ENCODE measurements at places on chromosomes 2 and 18. TPM values are rescaled to one million over a fixed set of nuclear protein-coding genes. Genes with fewer than 3 reads are reported as not detected.

DNA sequence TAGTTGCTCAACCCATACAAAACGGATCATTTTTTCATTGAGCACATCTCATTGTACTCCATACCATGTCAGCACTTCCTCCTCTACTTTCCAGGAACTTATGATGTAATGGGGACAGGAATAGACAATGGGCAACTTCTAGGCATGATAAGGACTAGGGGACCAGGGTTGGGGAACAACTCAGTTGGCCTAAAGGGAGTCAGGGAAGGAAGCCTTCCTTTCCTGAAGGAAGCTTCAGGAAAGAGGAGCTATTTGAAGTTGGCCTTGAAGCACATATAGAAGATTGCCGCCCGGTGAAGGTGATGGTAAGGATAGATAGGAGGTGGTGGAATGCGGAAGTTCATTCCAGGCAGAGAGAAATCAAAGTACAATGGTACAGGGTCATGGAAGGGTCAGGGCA lies 283.9 kb downstream of the SLC8A1 start:
- no peaks in the 10 kb centered on the region for H3K36me3 ChIP-seq
- H3K4me1 ChIP-seq, result no peaks in the 10 kb centered on the region
- H3K27ac ChIP-seq, result no peak overlapping the region
- no peak for DNase-seq
- no peaks in the 10 kb centered on the region for H3K27me3 ChIP-seq
- H3K4me3 ChIP-seq, result no peak overlapping the region

DNA sequence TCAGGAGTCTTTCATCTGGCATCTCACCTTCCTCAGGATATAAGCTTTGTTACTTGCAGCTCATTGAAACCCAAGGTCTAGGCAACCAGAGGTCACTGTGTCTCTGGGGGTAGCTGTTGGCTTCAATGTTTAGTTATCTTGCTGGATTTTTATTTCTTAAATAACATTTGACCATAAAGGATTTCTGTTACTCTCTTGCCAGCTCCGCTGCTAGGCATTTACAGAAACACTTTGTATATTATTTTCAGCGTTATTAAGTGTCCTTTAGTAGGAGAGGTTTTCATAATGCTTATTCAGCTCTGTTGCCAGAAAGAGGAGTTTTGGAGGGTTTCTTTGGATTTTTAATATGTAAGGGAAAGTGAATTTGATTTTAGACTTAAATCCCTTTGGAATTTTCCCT lies 61.4 kb downstream of the QPCT start:
- H3K27ac ChIP-seq, result no peak overlapping the region
- no peak for DNase-seq
- no peaks in the 10 kb centered on the region for H3K4me1 ChIP-seq

DNA sequence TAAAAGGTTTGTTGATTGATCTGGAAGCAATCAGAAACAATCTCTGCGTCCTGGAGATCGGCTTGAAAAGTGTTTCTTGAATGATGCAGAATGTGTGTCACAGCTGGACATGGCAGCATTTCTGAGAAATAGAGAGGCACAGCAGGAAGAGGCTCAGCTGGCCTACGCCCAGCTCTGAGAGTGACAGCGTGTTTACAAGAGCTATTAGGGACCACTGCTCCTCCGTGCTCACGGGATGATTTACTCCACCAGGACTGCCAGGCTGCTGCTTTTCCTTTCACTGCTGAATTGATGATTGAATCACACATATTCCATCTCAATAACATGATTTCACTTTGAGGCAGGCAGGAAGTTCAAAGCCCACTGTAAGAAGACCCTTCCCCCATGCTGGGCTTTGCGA lies 62.8 kb downstream of the GALNT14 start:
- H3K27me3 ChIP-seq, result no peaks in the 10 kb centered on the region
- no peak overlapping the region for H3K4me3 ChIP-seq
- DNase-seq, result no peak
- no peaks in the 10 kb centered on the region for H3K4me1 ChIP-seq
- no peaks in the 10 kb centered on the region for H3K36me3 ChIP-seq
- H3K27ac ChIP-seq, result no peak overlapping the region

DNA sequence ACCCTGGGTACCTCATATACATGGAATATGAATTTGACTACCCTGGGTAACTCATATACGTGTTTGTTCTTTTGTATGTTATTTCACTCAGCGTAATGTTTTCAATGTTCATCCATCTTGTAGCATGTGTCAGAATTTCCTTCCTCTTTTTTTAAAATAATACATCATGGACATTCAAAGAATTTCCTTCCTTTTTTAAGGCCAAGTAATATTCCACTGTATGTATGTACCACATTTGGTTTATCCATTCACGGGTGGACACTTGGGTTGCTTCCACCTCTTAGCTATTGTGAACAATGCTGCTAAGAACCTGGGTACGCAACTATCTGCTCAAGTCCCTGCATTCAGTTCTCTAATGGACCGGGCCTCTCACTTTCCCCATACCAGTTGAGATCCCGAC lies 40.3 kb downstream of the FAM178B start:
- no peaks in the 10 kb centered on the region for H3K36me3 ChIP-seq
- no peak overlapping the region for H3K4me3 ChIP-seq
- no peak overlapping the region for H3K27ac ChIP-seq
- no peaks in the 10 kb centered on the region for H3K27me3 ChIP-seq

DNA sequence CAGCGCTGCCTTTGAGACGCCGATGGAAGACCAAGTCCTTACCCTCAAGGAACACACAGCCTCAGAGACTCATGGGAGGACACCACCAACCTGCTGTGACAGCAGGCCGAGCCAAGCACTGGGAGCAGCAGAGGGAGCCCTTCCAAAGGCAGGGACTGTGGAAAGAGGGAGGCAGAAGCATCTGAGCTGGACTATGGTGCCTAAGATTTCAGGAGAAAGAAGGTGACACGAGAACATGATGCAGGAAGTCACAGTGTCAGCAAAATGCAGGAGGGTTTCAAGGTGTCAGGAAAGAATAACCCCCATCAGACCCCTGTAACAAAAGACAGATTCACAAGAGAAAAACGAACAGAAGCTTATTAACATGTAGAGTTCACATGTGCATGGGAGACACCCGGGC lies 24.2 kb upstream of the COX7A2L start:
- H3K27me3 ChIP-seq, result no peaks in the 10 kb centered on the region
- DNase-seq, result peak; percentile 31
- no peak overlapping the region for H3K27ac ChIP-seq
- no peak overlapping the region for H3K4me3 ChIP-seq
- no peaks in the 10 kb centered on the region for H3K4me1 ChIP-seq

DNA sequence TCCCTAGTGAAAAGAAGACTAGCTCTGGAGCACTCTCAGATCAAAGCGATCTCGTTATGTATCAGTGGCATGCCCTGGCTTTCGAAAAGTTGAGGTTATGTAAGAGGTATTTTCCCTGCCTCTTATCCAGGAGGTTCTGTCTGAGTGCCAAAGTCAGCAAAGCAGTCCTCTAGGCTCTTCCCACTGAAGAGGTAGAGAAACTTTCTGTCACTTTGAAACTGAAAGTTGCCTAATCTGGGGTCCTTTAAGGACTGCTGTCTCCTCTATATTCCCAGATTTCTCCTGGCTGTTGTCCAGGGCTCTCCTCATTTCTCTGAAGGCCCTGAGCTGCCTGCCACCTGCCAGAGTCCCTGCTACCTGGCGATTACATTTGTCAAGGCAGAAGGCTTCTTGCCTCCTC lies 96.3 kb downstream of the B3GNT2 start:
- H3K4me3 ChIP-seq, result peak overlapping the region; percentile 4
- H3K27me3 ChIP-seq, result no peaks in the 10 kb centered on the region
- H3K27ac ChIP-seq, result peak overlapping the region; percentile 14
- H3K36me3 ChIP-seq, result no peaks in the 10 kb centered on the region
- DNase-seq, result no peak

- H3K27me3 ChIP-seq, result no peaks in the 10 kb centered on the region
- DNase-seq, result no peak
- no peak overlapping the region for H3K27ac ChIP-seq
- no peak overlapping the region for H3K4me3 ChIP-seq
These were observed 14.7 kb downstream of the FAM228A start for GRCh38 chr2:24189551-24189950.

DNA sequence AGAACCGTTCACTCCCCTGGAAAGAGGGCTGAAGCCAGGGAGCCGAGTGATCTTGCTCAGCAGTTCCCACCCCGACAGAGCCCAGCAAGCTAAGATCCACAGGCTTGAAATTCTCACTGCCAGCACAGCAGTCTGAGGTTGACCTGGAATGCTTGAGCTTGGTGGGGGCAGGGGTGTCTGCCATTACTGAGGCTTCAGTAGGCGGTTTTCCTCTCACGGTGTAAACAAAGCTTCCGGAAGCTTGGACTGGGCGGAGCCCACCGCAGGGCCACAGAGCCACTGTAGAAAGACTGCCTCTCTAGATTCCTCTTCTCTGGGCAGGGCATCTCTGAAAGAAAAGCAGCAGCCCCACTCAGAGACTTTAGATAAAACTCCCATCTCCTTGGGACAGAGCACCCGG lies 180.8 kb downstream of the WDR7 start:
- H3K36me3 ChIP-seq, result no peaks in the 10 kb centered on the region
- H3K27ac ChIP-seq, result no peak overlapping the region
- no peak for DNase-seq
- no peaks in the 10 kb centered on the region for H3K4me1 ChIP-seq
- H3K4me3 ChIP-seq, result no peak overlapping the region

GRCh38 chr2:72864500-72864899 lies 22.7 kb upstream of the SPR start:
- H3K4me3 ChIP-seq, result no peak overlapping the region
- no peaks in the 10 kb centered on the region for H3K27me3 ChIP-seq
- peaks cover 5% of the 10 kb centered on the region for H3K4me1 ChIP-seq
- no peak for DNase-seq
- H3K36me3 ChIP-seq, result no peaks in the 10 kb centered on the region

- H3K27me3 ChIP-seq, result no peaks in the 10 kb centered on the region
- H3K4me1 ChIP-seq, result no peaks in the 10 kb centered on the region
- no peak for DNase-seq
- no peaks in the 10 kb centered on the region for H3K36me3 ChIP-seq
- no peak overlapping the region for H3K4me3 ChIP-seq
These were observed 50.6 kb downstream of the SLC16A14 start for GRCh38 chr2:230018153-230018552.

DNA sequence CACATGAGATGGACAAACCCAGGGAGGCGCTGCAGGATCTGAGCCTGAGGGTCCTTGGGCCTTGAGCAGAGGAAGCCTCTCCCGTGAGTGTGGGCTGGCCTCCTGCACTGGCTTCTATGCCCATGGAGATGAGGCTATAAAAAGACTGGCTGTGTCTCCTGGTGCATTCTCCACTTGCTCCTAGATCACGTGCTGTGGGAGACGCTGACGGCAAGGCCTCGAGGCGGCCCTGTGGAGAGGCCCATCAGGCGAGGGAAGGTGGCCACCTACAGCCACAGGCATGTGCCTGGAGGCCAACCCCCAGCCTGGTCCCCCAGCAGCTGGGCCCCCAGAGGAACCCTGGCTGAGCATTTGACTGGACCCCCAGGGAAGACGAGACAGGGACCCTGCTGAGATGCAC lies 198.9 kb downstream of the TWIST2 start:
- no peaks in the 10 kb centered on the region for H3K4me1 ChIP-seq
- H3K4me3 ChIP-seq, result no peak overlapping the region
- H3K36me3 ChIP-seq, result no peaks in the 10 kb centered on the region
- H3K27ac ChIP-seq, result no peak overlapping the region

GRCh38 chr18:55343396-55344073 lies 244.5 kb downstream of the TCF4 start:
- H3K4me3 ChIP-seq, result no peak overlapping the region
- H3K4me1 ChIP-seq, result no peaks in the 10 kb centered on the region
- peaks cover 3% of the 10 kb centered on the region for H3K27me3 ChIP-seq
- DNase-seq, result no peak

GRCh38 chr2:161159456-161160225 lies 587 bp upstream of the TANK start:
- DNase-seq, result no peak
- H3K4me3 ChIP-seq, result peak overlapping the region; percentile 10
- H3K27ac ChIP-seq, result peak overlapping the region; percentile 68
- H3K27me3 ChIP-seq, result no peaks in the 10 kb centered on the region

DNA sequence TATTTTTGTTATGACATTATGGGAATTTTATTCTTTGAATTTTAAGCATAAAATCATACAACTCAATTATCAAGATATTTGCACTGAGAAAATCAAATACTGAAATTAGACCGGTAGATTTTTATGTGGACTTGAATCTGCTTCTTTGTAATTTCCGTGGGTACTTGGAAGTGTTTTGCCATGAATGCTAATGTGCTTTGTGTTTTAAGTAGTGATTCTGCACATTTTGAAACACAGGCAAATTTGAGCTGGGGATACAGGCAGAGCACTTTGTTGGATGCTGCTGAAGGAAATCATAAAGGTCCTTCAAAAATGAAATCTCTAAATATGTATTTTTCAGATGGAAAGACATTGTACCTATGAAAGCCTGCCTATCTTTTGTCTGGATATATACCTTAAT lies 446.3 kb upstream of the POU3F3 start:
- no peaks in the 10 kb centered on the region for H3K4me1 ChIP-seq
- no peak overlapping the region for H3K4me3 ChIP-seq
- H3K27me3 ChIP-seq, result no peaks in the 10 kb centered on the region

DNA sequence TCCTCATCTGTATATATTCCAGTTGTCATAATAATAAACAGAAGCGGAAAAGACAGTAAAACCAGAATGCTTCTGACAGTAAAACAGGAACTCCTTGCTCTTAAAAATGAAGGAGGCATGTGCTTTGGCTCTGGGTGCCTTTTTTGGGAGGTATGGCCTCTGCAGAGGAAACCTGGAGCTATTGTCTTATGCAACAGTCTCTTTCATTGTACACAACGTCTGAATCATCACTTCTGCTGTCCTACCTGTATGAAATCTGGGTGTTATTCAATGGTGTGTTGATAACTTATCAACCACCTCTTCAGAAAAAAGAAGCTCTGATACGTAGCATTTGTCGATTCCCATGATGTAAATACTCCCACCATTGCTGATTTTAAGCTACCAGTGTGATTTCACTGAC lies 64.8 kb downstream of the CDCA7 start:
- no peak overlapping the region for H3K4me3 ChIP-seq
- no peak for DNase-seq
- no peaks in the 10 kb centered on the region for H3K36me3 ChIP-seq

DNA sequence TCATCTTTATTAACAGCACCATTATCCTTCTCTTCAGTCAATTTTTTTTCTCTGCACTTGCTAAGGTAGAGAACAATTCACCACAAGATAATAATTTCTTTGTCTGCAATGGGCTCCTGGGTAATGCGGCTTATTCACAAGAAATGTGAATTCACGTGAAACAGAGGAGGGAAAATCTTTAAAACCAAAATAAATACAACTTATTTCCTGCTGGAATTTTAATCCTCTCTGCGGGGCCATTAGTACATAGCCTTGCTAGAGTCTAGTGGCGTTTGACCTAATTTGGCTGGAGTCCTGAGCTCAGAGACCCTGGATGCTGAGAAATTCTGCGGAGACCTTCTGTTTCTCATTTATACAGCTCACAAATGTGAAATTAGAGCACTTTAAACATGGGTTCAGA lies 319.3 kb upstream of the MMADHC start:
- no peak for DNase-seq
- no peak overlapping the region for H3K4me3 ChIP-seq
- H3K4me1 ChIP-seq, result no peaks in the 10 kb centered on the region
- H3K27me3 ChIP-seq, result no peaks in the 10 kb centered on the region
- no peak overlapping the region for H3K27ac ChIP-seq

- no peak overlapping the region for H3K4me3 ChIP-seq
- no peak overlapping the region for H3K27ac ChIP-seq
- H3K4me1 ChIP-seq, result no peaks in the 10 kb centered on the region
- DNase-seq, result no peak
- H3K27me3 ChIP-seq, result no peaks in the 10 kb centered on the region
These were observed 406.1 kb upstream of the NRP2 start for GRCh38 chr2:205276116-205276777.

The PLCL1 gene
- total RNA-seq, result 0.12 TPM
